Kidney (tissue), 22 donors: ENCODE measurements at places on chromosomes 5 and 9.

- peak; percentile 54 for DNase-seq
Measured at GRCh38 chr9:86287013-86287412, 4.7 kb upstream of the ISCA1 start.

DNA sequence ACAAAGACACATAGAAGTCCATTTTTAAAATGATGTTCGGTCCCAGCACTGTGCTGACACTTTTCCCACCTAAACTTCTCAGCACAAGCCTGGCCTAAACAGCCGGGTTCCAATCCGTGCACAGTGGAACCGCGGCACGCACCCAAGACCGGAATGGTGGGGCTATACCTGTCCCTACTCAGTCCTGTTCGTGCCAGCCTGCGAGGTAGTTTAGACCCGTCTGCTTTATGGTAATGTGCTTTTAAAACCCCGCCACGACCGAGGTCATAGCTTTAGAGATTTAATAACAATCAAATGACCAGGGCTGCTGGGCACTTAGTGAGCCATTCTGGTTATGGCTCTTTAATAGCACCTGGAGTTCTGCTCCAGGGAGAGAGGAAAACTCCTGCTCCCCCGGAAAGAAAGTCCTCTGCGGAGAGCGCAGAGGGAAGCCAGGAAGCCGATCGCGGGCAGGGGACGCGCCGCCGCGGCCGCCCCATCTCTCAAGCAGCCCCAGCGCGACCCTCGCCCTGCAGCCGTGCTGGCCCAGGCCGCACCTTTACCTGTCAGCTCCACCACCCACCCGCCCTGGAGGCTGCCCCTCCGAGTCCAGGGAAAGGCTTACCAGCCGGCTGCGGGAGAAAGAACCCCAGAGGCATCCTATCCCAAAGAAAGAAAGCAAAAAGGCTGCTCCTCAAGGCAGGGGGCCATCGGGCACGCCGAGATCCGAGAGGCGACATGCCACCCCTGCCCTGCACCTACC, 511 bp downstream of the ARL15 start:
- peak; percentile 85 for DNase-seq

- DNase-seq = peak; percentile 89
Measured at GRCh38 chr9:87395804-87396479, 101.7 kb upstream of the DAPK1 start.

GRCh38 chr9:34513567-34514214, 9.1 kb downstream of the ENHO start:
- DNase-seq = no peak

- DNase-seq = no peak
Measured at GRCh38 chr9:132795511-132796303, 82.4 kb downstream of the AK8 start.

DNA sequence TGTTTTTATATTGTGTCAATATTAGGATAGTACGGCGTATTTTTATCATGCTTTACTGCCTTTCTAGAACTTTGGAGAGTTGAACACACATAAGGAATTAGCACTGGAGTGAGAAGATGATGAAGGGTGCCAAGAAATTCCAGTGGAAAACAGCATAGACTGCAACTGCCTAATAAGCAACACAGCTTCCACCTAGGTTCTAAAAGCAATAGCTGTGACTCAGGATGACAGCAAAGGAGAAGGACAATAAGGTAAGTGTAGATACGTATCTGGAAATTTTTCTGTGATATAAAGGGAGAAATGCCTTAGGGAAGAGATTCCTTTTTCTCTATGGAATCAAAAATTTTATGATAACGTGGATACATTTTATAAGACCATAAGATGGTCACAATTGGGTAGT, 7.4 kb downstream of the PTPRD start:
- no peak for DNase-seq

DNA sequence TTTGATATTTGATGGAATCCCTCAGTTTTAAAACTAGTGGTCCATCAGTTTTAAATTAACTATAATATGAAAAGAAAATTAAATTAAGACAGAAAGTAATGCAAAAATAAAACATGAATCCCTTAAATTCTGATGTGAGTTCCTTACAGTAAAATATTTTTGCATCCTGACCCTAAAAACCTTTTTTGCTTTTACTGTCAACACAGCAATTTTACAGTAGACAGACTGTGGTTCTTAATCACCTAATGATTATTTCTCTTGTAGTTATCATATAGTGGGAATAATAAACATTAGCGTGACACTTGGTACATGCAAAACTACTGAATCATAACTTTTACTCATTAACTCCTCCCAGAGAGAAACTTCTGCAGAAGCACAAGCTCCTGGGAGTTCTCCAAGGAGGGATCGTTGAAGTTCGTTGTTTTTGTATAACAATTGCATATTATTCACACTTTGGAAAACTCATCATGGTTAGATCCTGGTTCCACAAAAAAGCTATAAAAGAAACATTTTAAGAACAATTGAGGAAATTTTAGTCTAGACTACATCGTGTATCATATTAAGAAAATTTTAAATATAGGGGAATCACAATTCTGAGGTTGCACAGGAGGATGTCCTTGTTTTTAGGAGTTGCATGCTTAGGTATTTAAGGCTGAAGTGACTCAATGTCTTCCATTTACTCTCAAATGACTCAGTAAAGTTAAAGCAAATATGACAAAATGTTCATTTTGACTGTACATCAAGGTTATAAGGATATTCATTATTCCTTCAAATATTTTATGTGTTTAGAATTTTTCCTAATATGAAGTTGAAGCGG, 88.2 kb upstream of the NIPAL4 start:
- DNase-seq = no peak

- peak; percentile 16 for DNase-seq
Measured at GRCh38 chr5:176773408-176774035, 36.8 kb upstream of the UNC5A start.

DNA sequence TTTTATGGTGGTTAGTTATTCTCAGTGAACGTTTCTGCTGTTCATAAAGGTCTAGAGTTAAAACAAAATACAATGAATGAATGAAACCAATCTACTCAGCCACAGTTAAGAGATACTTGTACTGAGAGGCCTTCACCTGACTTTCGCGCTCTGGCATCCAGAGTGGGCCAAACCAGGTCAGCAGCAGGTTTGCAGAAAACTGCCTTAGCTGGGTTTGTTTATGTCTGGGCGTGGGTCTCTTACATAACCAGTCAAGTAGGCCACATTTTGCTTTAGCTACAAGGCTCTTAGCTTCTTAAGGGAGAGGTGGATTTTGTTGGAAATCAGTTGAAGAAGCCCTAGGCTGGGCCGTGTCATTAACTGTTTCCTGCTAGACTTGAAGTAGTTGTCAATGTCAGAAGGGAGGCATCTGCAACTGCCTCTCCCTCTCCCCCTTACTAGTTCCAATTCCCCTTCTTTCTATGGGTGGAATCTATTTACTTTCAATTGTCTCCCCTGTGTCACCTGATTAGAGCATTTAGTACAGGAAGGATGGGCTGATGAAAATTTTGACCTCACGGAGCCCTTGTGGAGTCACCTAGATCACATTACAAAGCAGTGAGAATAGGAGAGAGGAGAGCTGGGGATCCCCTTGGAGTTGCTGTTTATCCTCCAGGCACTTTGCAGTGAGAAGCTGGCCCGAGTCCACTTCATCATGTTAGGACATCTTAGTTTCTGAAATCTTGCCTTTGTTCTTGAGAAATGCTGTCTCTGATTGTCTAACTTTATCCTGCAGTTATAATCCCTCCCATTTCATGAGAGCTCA, 200.5 kb downstream of the ARHGEF28 start:
- no peak for DNase-seq

- no peak for DNase-seq
Measured at GRCh38 chr5:119354537-119355243, 1.1 kb upstream of the TNFAIP8 start.

DNA sequence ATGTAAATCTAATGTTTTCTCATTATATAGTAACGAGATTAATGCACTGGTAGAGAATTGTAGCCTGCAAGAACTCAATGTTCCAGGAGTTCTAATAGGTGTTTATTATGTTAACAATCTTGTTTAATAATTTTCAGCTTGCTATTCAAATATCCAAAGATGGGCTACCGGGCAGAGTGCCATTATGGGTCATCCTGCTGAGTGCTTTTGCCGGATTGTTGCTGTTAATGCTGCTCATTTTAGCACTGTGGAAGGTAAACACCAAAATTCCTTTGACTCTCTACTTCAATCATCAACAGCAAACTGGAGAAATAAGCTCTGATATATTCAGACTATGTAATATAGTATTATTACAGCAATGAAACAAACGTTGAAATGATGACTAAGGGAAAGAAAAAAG, 41.9 kb upstream of the ITGA2 start:
- no peak for DNase-seq

- DNase-seq = no peak
Measured at GRCh38 chr5:66519626-66520025, 76.6 kb upstream of the MAST4 start.

- no peak for DNase-seq
Measured at GRCh38 chr5:133357758-133358157, 254.6 kb downstream of the FSTL4 start.

- DNase-seq = no peak
Measured at GRCh38 chr9:95171001-95171400, 146.5 kb downstream of the FANCC start.

DNA sequence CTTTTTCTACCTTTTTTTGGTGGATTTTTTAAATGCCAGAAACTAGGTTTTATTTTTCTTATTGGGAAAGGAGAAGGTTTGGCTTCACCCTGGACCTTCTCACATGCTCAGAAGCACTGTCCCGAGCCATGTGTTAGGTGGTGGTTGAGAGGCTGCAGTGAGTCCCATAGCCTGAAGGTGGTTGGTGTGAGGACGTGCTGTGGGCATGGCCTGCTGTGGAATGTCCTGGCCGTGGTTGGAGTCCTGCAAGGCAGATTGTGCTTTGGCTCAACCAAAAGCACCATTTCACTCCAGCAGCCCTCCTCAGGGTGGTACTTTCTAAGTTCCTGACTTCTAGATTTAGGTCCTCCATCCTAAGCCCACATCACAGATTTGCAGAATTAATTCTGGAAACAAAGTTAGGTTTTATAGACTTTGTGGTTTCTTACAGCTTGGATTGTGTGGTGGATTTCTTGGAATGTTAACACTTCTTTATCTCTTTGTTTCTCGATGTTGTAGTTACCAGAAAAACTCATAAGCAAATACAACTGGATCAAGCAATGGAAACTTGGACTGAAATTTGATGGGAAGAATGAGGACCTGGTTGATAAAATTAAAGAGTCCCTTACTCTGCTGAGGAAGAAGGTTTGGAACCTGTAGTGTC, 22.6 kb downstream of the OTULIN start:
- DNase-seq = no peak

GRCh38 chr5:96729156-96729555, 67.0 kb downstream of the CAST start:
- no peak for DNase-seq

GRCh38 chr5:80174790-80175189, 81.1 kb downstream of the SERINC5 start:
- no peak for DNase-seq

GRCh38 chr9:6644346-6645104, 1.0 kb downstream of the GLDC start:
- DNase-seq = peak; percentile 46

DNA sequence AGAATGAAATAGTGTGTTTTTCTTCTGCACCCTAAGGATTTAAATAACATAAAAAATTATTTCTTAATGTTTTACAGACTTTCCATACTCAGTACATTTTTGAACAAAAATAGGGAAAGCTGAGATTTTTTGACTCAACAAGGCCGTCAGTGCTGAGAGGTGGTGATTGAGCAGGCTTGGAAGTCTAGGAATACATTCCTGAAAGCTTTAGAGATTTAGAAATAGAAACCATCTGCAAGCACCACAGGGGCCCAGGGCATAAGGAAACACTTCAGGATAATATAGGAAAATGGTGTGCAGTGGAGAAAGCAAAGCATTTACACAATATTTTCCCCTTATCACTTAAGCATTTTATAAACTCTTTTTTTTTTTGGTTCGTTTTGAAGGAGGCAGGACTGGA, 5.2 kb downstream of the BASP1 start:
- no peak for DNase-seq
